ENCODE measurements at places on chromosomes 3 and 15.

DNA sequence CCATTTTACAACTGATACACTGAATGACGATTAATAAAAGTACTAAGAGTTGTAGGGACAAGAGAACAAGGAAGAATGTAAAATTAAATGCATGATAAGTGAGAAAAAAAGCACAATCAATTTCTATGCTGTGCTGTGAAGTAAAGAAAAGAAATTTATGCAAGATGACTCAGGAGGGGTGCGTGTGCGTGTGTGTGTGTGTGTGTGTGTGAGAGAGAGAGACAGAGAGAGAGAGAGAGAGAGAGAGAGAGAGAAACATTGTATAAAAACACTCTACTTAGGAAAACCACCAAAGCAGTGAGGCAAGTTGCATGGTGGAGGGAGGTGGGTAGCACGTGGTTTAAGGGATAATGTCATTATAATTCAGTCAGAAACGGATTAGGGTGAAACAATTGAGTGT is 580.8 kb upstream of the ALCAM start:
- DNase-seq: no peak

DNA sequence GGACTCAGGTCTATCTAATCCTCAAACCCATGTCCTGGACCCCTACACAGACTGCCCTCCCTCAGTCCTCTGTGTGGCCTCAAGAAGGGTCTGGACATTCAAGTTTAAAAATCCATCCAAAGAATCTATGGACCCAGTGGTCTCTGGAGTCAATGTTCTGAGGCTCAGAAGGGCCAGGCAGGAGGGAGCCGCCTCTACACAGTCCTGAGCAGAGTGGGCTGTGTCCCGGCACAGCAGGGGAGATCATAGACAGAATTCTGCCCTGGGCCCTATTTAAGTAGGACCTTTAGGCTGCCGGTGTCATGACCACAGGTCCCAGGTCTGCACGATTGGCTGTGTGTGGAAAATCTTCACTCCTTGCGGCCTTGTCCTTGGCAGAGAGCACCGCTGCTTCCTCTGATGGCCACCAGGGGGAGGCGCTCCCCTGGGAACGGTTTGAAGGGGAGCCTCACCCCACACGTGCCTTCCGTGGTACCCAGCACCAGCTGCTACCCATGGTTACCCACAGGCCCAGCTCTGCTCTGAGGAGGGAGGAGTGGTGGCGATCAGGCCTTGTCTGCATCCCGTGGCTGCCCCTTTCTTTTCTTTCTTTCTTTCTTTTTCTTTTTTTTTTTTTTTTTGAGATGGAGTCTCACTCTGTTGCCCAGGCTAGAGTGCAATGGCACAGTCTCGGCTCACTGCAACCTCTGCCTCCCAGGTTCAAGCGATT is 37.9 kb downstream of the CHRD start:
- DNase-seq: peak; percentile 59

- no peak for DNase-seq
Observed at GRCh38 chr3:37183976-37184375, 9.6 kb upstream of the LRRFIP2 start.

DNA sequence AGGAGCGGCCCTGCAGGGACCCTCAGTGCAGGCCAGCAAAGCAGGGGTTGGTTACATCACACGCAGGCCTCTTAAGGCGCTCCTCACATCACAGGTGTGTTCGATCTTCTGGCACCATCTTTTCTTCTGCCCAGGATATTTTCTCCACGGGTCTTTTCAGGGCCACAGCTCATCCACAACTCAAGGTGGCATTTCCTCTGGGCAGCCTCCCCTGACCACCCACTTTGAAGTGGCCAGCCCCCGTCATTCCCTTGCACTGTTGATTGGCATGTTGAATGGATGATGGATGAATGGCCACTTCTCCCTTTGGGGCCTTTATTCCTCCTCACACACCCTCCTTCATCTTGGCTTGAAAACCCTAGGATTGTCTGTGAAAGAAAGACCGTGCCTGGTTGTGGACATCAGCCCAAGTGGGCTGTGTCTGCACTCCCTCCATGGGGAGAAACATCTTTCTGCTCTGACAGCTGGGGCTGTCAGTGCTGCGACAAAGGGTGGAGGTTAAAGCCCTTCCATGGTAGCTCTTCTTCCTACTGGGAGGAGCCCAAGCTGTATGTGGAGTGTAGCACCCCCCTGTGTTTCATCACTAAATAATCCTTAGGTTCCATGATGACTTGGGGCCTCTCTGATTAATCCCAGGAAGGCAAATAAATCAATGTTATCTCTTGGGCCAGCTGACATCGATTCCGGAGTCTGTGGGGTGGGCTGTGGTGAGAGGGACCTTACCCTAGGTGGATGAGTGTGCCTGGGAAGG is 102.5 kb downstream of the EPHB1 start:
- DNase-seq: no peak

GRCh38 chr15:46277451-46277850 is 642.6 kb downstream of the SQOR start:
- no peak for DNase-seq

- no peak for DNase-seq
Observed at GRCh38 chr3:42652611-42653302, 740 bp upstream of the ZBTB47 start.

GRCh38 chr15:49692514-49693090 is 71.8 kb downstream of the DTWD1 start:
- no peak for DNase-seq
